ENCODE measurements at places on chromosomes 4 and X.

GRCh38 chr4:123256901-123257300, 139.7 kb upstream of the SPRY1 start:
- no peak for DNase-seq

DNA sequence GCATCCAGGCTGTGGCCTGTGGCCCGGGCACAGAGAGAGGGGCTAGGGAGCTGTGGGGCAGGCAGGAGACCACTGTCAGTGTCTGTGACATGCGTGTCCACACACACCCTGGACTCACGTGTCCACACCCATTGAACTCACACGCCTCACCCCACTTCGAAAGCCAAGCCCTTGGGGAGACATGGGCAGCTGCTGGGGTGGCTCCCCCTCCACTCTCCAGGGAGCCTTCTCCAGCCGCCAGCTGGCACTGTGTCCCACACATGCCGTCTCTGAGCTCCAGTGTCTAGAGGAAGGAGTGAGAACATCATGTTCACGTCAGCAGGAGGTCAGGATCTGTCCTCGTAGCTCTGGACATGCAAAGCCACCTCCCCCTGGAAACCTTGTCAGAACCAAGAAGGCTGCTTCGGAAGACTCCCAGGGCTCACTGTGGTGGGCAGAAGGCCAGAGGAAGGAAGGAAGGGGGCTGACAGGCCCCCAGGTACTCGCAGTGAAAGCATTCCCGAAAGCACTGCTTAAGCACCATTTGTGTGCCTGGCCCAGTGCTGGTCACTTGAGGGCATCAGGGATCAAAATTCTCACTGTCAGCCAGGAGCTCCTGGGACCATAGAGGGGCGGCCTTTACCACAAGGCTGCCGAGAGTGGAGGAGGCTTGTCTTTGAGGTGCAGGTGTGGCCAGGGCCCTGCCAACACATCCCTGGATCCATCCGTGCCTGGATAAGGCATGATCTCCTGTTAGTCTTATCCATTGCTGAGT, 61.4 kb downstream of the HTRA3 start:
- no peak for DNase-seq

GRCh38 chr4:117267317-117267716, 181.9 kb upstream of the TRAM1L1 start:
- DNase-seq, result no peak

GRCh38 chr4:62410371-62411003, 1210.4 kb downstream of the ADGRL3 start:
- DNase-seq, result no peak

DNA sequence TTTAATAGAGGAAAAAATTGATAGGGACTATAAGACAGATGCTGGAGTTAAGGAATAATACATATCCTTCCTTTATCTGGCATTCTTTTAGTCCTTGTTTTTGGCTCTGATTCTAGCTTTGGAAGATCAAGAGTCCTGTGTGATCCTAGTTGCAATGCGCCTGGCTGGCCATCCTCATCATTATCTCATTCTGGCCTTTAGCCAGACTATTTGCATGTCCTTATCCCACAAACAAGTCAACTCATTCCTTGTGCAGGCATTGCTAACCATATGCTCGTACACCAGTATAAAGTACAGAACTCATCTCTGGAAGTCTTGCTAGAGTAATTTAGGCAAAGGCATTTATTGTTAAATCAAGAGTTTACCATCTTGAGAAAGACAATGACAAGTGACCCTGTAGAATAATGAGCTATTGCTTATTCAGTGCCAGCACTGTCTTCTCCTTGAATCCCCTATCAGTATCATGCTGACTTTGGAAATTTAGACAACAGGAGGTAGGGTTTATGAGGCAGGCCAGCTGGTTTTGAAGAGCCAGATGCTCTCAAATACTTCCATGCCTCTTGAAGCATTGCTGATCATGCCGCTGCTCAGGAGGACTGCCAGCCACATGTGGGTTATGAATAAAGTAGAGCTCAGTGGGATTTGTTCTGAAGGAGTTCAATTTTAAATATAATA, 1730.3 kb upstream of the TENM3 start:
- DNase-seq, result no peak
